ENCODE measurements at places on chromosomes 11 and 22.

DNA sequence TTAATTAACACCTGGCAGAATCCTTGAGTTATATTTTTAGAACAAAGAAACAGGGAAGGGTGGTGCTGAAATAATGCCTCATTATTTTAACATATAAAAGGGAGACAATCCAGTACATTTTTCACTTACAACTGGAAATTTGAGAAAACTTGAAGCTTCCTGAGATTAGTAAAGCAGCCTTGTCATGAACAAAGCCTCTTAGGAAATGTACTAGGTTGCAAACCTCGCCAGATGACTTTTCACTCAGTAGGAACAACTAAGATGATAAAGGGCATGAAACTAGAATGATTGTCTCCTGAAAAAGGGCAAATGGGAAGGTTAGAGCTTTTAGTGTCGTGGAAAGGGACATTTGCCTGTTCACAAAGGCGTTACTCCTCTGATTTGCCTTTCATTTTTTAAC is 289.6 kb downstream of the ETS1 start:
- DNase-seq: no peak

DNA sequence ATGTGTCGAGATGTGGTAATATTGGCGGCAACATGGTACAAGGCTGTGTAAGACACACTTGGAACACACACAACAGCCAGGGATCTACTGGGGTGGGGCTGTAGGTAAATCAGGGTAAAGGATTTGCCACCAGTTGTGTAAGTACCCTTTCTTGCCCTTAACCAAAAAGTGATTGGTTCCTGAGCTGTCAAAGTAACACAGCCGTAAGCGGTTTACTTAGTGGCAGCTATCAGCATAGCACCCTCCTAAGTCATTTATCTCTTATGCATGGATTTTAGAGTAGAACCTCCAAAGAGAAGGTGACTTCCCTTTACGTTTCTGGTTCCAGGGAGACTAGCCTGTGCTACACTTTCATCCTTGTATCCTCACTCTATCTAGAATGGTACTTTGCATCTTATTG is 57.2 kb downstream of the SPECC1L start:
- no peak for DNase-seq

DNA sequence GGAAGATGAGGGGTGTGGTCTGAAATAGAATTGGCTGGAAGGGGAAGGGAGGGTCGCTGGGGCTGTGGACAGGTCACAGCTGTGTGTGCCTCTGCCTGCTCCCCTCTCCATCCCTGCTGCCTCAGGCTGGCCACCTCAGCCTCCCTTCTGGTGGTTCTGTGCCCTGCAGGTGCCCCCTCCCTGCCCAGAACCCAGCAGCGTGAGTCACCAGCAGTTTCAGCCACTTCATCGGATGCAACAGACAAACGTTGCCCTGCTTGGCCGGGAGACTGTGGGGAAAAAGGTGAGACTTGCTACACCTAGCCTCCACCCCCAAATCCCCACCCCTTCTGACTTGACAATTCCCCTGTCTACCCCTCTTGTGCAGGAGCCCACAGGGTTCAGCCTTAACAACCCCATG is 21.8 kb upstream of the LRRC10B start:
- DNase-seq: no peak

DNA sequence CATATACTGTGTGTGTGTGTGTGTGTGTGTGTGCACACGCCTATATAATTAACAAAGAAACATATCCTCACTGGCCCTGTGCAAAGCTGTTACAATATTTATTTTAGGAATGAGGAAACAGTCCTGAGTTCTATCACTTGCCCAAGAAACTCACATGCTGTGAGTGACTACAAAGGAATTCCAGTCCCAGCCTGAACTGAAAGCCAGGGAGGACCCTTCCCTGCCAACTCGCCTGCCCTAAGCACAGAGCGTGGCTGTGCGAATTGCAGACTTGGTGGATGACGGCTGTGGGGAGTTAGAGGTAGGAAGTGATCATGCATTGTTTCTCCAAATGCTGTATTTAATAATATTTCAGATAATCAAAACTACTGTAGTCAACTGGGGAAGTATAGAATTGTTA is 26.4 kb upstream of the CD5 start:
- no peak for DNase-seq

- DNase-seq: no peak
Observed at GRCh38 chr11:24421766-24422165, 75.1 kb upstream of the LUZP2 start.

DNA sequence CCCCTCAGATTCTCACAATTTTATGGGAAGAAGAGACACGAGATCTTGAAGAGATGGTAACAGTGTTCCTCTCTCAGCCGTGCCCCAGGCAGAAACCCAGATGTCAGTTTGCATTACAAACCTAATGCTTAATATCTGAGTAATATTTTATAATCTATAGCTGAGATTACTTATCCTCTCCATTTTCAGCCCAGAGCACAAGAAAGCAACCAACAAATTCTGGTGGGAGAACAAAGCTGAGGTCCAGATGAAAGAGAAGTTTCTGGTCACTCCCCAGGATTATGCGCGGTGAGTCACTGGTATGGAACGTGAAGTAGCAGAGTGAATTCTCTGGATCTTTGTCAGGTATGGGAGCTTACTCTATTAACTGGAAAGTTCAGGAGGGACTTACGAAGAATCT is 884 bp downstream of the CENATAC start:
- no peak for DNase-seq

- no peak for DNase-seq
Observed at GRCh38 chr22:44438481-44439131, 59.4 kb downstream of the RTL6 start.

DNA sequence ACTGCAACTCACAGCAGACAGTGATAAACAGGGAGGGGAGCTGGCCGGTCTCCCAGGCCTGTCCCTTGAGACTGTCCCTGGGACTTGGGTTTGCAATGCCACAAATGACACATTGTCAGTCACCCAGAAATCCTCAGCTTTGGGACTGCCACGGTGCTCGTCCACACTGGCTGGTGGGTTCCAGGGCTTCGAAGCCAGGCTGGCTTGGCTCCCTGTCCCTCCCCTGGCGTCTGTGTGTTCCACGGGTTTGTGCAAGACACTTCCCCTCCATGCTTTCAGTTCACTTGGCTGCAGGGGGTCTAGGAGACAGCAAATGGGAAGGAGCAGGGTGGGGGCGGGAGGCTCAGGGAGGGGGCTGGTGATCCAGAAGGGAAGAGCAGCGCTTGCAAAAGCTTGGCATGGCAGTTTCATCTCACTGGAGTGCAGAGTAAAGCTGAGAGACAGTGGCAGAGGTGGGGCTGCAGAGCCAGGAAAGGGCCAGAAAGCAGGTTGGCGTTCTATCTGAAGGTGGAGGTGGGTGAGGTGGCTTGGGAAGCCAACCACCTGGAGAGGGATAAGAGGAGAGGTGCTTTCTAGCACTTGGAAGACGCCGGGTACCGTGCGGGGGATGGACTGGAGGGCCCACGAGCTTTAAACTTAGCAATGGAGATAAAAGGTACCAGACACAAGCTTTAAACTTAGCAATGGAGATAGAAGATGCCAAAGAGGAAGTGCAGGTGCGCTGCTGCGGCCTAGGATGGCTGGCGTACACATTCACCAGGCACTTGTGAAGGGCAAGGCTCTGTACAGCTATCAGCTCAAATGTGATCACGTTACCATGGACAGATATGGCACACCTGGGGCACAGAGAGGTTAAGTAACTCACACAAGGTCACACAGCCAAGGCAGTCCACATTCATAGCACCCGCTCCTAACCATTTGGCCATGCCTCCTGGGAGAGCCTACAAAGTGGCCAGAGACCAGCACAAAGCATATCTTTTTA is 86.4 kb upstream of the SHISAL1 start:
- no peak for DNase-seq

GRCh38 chr22:24089951-24090350 is 78.8 kb downstream of the CABIN1 start:
- no peak for DNase-seq

DNA sequence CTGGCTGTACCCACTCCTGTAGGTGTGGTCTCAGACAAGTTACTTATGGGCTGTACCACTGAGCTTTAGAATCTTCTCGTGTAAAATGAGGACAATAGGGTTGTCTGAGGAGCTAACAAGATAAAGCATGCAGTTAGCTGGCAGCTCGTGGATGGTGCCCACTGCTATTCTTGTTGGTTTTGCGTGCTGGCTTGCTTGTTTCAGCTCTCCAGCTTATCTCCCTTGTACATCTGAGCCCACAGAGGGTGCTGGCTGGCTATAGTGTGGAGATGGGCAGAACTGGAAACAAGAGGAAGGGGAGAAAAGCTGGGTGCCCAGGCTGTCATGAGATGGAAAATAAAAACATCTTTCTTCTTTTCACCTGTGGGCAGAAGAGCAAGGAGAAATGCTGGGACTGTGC is 46.5 kb upstream of the GALNT18 start:
- no peak for DNase-seq

DNA sequence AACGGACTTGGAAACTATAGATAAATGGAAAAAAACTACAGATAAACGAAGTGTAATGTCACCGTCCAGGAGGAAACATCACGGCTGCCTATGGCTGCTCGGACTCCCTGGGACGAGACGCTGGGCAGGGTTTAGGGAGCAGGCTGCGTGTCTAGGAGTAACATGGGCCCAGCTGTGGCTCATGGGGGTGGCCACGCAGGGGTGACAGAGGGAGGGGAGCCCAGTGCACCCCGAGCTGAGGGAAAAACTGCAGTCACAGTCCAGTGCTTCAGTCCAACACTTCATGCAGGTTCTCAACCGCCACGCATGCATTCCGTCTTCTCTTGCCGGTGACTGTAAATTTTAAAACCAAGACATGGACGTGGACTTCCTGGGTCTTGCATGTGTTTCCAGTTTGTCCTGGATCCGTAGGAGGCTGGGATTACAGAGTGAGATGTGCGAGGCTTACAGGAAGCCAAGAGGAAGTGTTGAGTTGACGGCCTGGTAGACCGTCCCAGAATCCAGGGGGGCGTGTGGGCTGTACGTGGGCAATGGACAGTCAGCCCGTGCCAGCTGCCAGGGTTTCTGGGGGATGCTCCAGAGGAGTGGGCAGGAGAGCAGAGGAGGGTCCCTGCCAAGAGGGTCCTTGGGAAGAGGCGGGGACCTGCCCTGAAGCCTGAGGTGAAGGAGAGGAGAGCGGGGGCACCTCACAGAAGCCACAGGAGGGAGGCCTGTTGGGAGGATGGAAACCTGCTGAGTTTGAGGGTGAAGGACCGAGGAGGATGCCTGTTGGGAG is 691.4 kb downstream of the BRD1 start:
- no peak for DNase-seq

DNA sequence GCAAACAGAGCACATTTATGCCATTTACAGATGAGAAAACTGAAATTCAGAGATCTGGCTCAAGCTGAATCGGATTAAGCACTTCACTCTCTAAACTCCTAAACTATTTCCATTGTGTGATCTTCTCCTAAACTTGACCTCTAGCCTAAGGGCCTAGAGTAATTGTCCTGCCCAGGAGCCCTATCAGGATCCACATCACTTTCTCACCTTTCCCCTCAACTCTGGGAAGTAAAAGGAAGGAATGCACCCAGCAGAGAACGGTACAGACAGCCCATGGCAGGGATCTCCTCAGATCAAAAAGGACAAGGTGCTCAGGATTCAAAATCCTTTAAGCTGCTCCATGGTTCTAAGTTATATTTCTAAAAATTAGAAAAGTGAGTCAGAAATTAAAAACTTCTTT is 102.7 kb downstream of the ABTB2 start:
- no peak for DNase-seq

GRCh38 chr11:26947904-26948639 is 45.8 kb upstream of the FIBIN start:
- no peak for DNase-seq

GRCh38 chr22:24240381-24240780 is 4.5 kb downstream of the GGT5 start:
- DNase-seq: no peak

GRCh38 chr11:134599299-134599771 is 187.3 kb upstream of the B3GAT1 start:
- DNase-seq: no peak

GRCh38 chr11:93849751-93850593 is 446 bp downstream of the VSTM5 start:
- no peak for DNase-seq

DNA sequence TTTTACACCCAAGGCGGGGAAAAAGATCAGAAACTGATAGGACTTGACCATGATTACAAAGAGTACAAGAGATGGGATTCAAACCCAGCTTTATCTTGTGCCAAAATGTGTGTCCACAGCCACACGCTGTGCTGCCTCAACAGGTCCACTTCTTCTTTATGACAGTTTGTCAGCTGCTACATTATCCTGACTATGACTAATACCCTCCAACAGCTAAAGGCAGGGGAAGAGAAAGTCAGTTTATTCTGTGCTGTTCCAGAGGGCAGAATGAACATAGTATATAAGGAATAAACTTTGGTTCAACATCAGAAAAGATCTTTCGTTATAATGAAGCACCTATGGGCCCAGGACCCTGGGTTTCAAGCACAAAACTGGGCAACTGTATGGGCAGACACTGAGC is 668.2 kb upstream of the TENM4 start:
- no peak for DNase-seq

GRCh38 chr22:40204321-40205116 is 26.8 kb downstream of the TNRC6B start:
- DNase-seq: no peak

DNA sequence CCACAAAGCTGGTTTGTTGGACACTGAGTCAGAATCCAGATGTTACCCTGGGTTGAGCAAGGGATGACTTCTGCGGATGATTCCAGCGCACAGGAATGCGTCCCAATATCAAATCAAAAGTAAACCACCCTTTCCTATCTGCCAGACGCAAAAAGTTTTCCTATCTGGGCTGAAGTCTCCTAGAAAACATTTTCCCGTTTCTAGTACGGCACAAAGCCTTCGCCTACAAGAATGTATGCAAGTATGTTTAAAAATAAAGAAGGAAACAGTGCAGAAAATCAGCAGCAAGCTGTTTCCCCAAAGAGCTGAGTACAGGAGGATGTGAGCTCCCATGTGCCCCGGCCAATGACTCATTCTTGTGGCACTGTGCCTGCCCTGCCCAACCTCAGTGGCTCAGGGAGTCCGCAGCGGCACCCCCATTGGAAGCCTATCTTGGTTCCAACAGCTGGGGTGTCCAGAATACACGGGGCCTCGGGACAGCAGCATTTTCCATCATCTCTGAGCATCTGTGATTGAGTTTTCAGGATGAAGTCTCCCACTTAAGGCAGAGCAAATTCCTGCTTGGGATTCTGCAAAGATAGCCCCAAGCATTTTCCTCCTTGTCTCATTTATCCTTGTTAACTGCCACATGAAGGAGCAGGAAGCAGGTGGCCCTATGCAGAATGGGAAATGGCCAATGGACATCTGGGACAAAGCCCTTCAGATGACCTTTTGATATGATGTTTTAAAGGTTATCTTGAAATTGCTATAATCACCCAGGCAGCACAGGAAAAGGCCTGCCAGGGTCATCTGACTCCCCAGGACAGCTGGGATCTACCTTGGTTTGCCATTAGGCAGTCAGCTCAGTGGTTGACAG is 17.5 kb downstream of the KCNJ5 start:
- peak; percentile 15 for DNase-seq

GRCh38 chr11:76649851-76650372 is 20.6 kb downstream of the LRRC32 start:
- DNase-seq: no peak

- DNase-seq: no peak
Observed at GRCh38 chr22:46081831-46082210, 68.5 kb upstream of the PPARA start.

- no peak for DNase-seq
Observed at GRCh38 chr11:96200243-96200642, 142.8 kb downstream of the MAML2 start.

GRCh38 chr11:120261931-120262330 is 22.0 kb downstream of the POU2F3 start:
- no peak for DNase-seq

GRCh38 chr11:20459865-20460264 is 72.3 kb downstream of the PRMT3 start:
- DNase-seq: no peak

- DNase-seq: peak; percentile 59
Observed at GRCh38 chr22:36366291-36366708, 21.5 kb downstream of the MYH9 start.

- peak; percentile 10 for DNase-seq
Observed at GRCh38 chr11:131867457-131868257, 497.2 kb downstream of the NTM start.

Data from CD4-positive, alpha-beta T cell treated with Interferon alpha-2 for 1 hour (primary cell).